ENCODE measurements at places on chromosomes 6 and 20.

- DNase-seq = no peak
These were observed 289.9 kb upstream of the ZFP64 start for GRCh38 chr20:52481443-52481842.

- DNase-seq = no peak
These were observed 340.5 kb upstream of the PRDM1 start for GRCh38 chr6:105745464-105746129.

DNA sequence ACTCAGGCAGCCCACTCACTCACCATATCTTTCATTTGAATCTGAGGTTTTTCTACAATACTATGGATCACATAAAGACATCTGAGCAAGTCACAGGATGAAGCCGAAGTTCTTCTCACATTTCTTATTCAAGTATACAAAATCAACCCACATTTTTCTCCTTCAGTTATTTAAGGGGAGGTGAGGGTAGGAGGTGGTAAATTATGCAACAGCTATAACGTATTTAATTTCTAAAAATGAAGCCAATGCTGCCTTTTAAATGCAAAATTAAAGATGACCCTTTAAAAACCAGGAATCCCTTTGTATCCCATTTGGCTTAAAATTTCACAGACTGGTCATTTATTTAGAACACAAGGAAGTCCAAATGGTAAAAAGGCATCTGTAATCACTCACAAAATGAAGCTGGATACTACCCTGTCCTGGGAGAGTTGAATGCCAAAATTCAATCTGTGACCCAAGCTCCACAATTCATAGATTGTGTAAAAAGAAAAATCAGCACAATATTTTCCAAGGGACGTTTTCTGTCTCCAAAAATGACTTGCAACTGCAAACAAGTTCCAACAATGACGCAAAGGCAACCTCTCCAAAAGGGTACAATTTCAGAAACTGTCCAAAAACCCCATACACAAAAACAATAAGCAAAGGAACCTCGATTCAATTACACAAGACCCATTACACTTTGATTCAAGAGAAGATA, 48.8 kb downstream of the EPB41L2 start:
- DNase-seq = no peak

GRCh38 chr6:151721146-151721545, 86.3 kb upstream of the ESR1 start:
- no peak for DNase-seq

- DNase-seq = no peak
These were observed 234.1 kb upstream of the BMP2 start for GRCh38 chr20:6533351-6533750.

DNA sequence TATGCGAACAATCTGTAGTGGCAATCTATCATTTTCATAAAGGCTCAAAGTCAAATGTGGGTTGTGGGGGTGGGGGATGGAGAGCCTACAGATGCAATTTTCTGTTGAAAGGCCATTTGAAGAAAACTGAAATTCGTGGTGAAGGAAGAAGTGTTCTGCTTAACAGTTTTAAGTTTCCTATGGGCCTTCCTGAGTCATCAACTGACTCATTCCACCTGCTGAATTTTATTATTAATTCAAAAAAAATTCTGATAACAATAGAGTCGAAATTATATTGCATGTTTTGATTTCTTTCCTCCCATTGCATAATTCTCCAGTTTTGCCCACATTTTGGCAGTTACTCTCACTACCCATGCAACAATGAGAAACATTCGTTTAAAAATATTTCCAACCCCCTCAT, 622.3 kb upstream of the ARID1B start:
- no peak for DNase-seq

- no peak for DNase-seq
These were observed 6.8 kb upstream of the POPDC3 start for GRCh38 chr6:105186576-105186975.

GRCh38 chr6:111739257-111739696, 133.6 kb upstream of the TRAF3IP2 start:
- no peak for DNase-seq

DNA sequence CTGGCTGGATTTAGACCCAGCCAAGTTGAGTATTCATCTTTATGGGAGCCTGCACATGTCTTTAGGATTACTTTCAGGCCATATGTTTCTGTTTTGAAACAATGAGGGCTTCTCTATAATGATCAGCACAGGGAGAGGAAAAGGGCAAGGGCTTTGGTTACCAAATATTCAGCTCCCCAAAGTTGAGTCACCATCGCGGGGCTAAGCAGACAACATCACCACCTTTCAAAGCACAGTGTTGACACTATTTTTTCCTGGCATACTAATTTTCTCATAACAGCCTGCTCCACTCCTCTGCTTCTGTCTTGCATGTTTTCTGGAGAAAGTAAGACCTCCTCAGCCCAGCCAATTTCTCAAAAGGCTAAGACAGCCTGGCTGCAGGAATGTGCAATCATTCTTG, 4.9 kb downstream of the SCML4 start:
- peak; percentile 44 for DNase-seq

- no peak for DNase-seq
These were observed 4.5 kb downstream of the RGL2 start for GRCh38 chr6:33294086-33294823.

GRCh38 chr20:23456409-23456808, 3.7 kb upstream of the CST11 start:
- DNase-seq = no peak

GRCh38 chr6:28940294-28940857, 16.6 kb upstream of the TRIM27 start:
- DNase-seq = peak; percentile 64

- DNase-seq = no peak
These were observed 15.9 kb downstream of the TAF8 start for GRCh38 chr6:42066156-42066675.

DNA sequence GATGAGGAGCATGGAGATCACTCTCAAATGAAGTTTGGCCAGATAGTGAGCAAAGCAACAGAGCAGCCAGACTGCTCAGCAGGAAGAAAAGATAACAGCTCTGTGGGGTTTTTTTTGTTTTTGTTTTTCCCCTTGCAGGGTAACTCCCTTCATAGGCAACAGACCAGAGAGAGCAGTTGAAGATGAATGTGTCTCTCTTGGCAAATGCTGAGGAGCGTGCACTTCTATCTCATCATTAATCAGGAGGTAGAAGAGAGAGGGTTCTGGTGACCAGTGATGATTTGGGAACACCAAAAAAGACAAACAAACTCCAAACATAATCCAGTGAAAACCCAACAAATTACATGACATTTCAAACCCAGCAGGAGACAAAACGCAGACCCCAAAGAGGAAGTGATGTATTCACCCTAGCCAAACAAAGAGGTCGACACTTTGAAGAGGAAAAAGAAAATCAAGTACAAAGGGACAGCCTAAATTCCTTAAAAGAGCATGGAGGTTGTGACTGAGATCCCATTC, 66.2 kb upstream of the RREB1 start:
- no peak for DNase-seq

DNA sequence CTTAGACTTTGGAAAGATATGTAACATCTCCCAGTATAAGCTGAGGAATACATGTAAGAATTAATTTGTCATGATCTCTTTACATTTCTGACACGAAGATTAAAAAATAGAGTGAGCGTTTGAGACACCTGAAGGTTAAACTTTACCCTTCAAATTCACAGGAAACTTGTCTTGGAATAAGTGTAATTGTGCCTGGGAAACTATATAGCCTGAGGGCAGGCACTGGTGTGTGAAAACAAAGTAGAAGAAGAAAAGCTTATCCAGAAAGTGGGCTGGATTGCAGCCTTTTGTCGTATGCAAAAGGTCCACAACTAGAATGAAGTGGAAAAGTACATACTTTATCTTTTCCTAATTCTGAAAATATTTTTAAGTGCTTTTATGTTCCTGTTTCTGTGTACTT, 275.7 kb upstream of the TCF21 start:
- no peak for DNase-seq

GRCh38 chr6:138541823-138542481, 42.7 kb upstream of the NHSL1 start:
- DNase-seq = no peak

- no peak for DNase-seq
These were observed 57.0 kb downstream of the SOBP start for GRCh38 chr6:107546691-107547450.

DNA sequence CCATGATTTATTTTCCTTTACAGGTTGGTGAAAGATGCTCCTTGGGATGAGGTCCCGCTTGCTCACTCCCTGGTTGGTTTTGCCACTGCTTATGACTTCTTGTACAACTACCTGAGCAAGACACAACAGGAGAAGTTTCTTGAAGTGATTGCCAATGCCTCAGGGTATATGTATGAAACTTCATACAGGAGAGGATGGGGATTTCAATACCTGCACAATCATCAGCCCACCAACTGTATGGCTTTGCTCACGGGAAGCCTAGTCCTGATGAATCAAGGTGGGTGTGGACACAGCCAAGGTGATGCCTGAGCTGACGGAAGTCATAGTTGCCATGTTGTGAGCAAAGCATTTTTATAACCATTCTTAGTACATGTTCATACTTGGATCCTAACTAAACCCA, 34.6 kb upstream of the CALHM6 start:
- no peak for DNase-seq

- DNase-seq = no peak
These were observed 2.5 kb downstream of the MYMX start for GRCh38 chr6:44219053-44219814.

- no peak for DNase-seq
These were observed 26.3 kb downstream of the MAPK14 start for GRCh38 chr6:36053878-36054277.

DNA sequence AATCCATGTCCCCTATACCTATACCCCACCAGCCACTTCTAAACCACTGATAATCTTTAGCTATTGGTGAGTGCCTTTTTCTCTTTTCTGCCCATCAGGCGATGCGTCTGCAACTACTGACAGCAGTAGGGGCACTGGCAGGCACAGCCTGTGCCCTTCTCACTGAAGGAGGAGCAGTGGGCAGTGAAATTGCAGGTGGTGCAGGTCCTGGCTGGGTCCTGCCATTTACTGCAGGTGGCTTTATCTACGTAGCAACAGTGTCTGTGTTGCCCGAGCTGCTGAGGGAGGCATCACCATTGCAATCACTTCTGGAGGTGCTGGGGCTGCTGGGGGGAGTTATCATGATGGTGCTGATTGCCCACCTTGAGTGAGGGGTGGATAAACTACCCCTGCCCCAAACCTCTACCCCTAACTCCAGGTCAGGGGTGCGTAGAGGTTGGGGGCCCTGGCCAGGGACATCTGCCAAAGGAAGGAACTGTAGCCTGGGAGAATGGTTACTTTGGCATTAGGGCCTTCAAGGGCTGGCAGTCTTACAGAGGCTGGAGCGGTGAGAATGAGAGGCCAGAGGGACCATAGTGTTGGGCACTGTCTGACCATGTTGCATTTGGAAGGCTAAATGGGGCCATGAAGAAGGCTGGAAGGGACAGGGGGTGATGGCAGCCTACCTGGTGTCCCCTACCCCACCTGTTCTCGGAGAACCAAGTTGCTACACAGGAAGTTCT, 851 bp upstream of the HSD17B8 start:
- no peak for DNase-seq

DNA sequence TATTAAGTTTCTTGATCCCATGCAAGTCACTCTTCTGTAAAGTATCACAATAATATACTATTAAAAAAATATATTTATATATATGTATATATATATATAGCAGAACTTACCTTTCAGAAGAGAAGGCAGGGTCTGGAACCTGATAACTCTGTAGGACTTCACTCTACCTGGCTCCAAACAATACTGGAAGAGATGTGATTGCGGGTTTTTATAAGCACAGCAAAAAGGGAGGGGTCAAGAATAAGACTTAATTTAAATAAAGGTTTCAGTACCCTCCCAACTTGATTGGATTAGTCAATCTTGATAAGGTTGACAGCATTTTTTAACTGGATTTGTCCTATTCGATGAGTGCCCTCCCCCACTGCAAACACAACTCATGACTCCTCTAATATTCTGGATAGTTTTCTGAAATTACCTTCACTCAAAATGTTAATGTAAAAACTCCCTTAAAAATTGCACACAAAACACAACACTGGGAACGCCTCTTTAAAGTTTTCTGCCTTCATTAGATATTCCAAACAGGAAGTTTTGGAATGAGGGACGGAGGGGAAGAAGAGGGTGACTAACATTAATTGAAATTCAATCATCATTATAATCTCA, 4.0 kb upstream of the ZNF217 start:
- no peak for DNase-seq

- DNase-seq = no peak
These were observed 41.9 kb upstream of the DEFB112 start for GRCh38 chr6:50091641-50092040.

DNA sequence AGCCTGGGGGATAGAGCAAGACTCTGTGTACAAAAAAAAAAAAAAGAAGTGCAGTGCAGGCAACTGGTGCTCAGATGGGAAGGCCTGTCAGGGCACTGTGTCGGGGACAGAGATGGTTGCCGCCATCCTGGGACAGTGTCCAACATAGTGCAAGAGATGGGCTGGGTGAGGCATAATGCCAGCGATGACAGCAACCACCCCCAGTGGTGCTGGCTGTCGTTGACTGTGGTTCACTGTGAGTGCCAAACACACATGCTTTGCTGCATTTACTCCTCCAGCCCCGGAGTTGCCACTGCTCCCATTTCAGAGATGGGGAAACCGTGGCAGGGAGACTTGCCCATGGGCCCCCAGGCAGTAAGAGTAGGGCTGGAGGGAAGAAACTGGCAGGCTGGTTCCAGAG, 5.2 kb upstream of the C20orf203 start:
- no peak for DNase-seq

DNA sequence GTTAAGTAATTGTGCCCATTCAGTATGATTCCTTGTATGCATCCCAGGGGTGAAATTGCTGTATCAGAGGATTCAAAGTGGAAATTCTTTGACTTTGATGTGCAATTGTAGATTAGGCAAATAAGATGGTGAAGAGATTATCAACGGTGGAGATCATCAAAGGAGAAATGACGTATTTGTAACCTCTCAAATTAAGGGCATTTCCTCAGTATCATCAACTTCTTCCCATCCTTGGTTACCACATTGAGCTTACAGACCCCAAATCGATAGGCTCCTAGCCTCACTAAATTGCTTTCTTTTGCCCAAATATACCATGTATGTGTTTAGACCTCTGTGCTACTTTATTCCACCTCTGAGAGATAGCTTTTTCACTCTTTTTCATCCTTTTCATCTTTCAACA, 213.1 kb upstream of the ZFP64 start:
- DNase-seq = no peak

DNA sequence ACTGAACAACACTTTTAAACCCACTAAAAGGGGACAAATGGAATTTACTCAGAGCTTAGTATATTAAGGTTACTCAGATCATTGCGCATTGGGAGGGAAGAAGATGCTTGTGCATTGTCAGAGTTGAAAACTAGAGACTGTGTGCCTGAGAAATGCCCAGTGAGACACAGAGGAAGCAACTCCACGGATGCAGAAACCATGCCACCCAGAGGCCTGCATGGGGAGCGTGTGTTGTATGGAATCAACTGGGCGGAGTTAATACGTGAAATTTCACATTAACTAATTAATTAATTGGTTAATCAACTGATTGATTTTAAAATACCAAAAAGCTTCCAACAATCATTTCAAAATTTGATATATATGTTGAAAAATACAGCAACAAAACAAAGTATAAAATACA, 391.6 kb downstream of the PLCB1 start:
- DNase-seq = no peak

GRCh38 chr20:52959125-52959524, 13.0 kb upstream of the TSHZ2 start:
- no peak for DNase-seq

GRCh38 chr6:109799129-109799528, 108.0 kb downstream of the FIG4 start:
- no peak for DNase-seq

- DNase-seq = no peak
These were observed 107.2 kb upstream of the PLEKHG1 start for GRCh38 chr6:150492507-150492906.

All from stimulated activated CD4-positive, alpha-beta T cell treated with anti-CD3 and anti-CD28 coated beads, Interleukin-1b, Interleukin-23, amount 100 ng/mL, for 48 hours (primary cell).